ENCODE measurements at places on chromosomes 12 and 14.

GRCh38 chr12:54891717-54892478 lies 37.6 kb downstream of the MUCL1 start:
- no peak for DNase-seq

DNA sequence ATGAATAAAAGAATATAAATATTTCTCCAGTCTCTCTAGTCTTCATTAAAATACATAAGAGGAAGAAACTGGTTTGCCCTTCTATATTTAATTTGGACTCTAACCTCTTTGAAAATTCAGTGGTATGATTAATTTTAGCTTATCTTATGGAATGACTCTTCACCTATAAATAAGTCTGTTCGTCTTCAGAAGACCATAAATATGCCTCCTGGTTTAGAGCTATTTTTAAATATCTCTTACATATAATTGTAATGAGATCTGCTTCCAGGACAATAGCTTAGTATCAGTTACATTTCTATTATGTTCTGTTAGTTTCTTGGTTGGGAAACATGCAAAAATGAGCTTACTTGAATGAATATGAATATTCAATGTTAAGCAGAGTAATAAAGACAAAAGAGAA lies 257.5 kb upstream of the HMGA2 start:
- no peak for DNase-seq

DNA sequence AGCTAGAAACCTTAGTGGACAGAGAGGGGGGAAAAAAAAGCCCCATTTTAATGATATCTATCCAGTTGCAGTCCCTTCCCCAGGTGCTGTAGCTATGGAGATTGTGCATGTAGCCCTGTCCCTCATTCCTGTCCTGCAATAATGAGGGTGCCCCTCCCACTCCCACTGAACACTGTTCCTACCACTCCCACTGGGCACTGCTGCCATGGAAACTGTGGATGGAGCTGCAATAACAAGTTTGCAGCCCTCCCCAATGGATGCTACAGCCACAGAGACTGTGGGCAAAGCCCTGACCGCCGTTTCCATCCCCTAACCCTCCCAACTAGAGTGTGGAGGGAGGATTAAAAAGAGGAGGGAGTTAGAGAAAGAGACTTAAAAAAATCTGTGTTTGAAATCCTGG lies 238.3 kb downstream of the FUT8 start:
- DNase-seq, result no peak

GRCh38 chr12:22115711-22116110 lies 69.7 kb downstream of the CMAS start:
- DNase-seq, result no peak

DNA sequence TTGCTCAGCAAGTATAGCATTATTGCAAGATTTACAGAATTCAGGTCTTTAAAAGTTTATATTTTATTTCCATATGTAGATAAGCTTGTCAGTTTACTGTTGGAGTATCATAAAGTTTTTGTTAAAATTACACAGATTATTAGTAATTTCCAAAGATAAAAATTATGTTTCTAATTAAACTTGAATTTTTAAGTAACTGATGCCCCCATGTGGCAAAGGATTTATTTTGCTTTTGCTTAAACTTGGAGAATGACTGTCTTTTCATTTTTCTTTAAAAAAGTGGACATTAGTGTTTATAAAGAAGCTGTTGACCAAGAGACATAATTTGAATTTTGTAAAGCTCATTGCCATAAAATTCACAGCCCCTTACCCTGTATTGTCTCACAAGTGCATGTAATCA lies 45.8 kb downstream of the ETNK1 start:
- DNase-seq, result peak; percentile 23

DNA sequence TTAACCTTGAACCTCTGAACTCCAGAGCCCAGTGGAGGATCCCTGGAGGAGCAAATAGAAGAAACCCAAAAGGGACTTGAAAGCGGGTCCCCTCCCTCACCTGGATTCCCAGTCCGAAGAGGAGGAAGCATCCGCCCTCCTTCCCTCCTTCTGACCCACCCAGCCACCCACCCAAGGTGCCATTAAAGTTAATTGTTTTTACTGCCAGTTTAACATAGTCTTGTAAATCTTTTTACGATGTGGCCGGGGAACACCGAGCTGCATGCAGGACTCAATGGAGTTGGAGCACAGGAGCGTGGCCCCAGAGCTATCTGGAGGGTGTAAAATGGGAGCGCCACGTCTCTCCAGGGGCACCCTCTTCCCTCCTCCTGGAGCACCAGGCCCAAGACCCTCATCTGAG lies 49.9 kb upstream of the TBX3 start:
- no peak for DNase-seq

Measured in suppressor macrophage treated with lipopolysaccharide for 4 hours (primary cell).